H9 (cell line): ENCODE measurements at places on chromosomes 13 and 19.

- peak; percentile 74 for DNase-seq
Observed at GRCh38 chr13:48731957-48732569, 78.3 kb downstream of the CYSLTR2 start.

DNA sequence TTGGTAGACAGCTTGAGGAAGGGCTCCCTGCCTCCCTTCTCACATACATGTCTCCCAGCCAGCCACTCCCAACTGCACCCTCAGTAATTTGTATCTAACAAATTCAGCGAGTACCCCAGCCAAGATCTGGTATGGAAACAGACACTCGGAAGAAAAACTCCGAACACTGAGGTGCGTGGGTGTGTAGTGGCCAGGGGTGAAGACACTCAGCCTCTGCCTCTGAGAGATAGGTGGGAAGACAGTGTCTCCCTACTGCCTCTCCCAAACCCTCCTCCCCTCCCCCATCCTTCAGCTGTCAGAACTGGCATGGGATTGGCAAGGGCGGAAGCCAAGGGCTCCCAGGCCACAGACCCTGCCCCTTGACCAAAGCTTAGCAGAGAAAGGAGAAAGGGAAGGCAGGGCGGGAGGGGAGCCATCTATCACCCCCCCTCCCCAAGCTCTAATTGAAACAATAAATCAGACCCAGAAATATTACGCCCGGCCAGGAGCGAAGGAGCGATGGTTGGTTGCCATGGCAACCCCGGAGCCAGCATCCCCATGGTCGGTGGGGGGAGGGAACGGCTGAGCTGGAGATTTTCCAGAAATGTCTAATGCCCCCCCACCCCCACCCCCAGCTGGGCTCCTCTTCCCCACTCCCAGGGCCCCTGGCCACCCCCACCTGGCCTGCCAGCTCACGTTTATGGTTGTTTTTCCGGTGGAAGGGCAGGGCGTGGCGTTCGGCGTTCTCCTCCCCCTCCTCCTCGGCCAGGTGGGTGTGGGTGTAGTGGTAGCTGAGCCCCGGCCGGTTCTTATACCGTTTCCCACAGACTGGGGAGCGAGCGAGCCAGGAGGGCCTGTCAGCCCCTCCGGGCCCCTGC, 7.0 kb downstream of the DPF1 start:
- no peak for DNase-seq

DNA sequence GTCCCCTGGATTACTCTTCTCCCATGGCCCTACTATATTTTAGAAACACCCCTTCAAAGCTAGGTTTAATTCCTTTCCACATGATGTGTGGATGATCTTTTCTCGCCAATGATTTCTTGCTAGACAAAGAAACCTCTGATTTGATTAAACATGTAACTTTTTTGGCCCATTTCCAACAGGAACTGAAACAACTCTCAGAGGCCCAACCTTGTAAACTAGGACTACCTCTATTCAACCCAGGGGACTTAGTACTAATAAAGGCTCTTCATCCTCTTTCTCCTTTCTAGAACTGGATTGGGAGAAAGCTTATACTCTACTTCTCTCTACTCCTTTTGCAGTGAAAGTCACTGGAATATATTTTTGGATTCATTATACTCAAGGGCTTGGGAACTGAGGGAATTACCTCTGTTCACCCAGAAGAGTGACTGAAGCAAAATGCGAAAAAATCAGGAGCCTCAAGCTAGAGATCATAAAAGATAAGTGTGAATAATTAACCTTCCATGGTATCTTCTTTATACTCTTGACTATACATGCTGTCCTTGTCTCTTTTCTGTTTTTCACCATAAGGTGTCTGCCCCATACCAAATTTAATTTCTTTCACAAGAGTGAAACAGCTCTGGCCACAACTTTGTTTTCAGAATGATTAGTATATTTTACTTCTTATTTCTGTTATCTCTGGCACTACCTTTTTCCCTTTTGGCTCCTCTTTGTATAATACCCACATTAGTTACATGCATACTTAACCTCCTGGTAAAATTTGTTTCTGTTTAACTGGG, 977.6 kb downstream of the SLITRK5 start:
- DNase-seq: no peak

DNA sequence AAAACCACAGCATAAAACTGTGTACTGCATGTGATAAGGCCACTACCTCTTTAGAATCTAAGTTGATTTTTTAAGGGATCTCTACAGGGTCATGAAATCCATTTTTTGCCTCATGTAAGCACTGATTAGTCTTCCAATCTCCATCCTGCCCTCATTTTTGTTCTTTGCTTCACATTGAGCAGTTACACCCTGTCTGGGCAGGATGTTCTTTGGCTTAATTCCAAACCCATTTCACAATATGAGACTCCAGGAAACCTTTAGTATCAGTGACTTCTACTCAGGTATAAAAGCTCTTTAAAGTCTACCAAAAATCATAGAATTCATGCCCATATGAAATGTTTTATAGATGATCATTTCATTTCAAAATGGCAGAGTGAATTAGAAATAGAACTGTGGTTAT, 592.6 kb downstream of the TBC1D4 start:
- no peak for DNase-seq

DNA sequence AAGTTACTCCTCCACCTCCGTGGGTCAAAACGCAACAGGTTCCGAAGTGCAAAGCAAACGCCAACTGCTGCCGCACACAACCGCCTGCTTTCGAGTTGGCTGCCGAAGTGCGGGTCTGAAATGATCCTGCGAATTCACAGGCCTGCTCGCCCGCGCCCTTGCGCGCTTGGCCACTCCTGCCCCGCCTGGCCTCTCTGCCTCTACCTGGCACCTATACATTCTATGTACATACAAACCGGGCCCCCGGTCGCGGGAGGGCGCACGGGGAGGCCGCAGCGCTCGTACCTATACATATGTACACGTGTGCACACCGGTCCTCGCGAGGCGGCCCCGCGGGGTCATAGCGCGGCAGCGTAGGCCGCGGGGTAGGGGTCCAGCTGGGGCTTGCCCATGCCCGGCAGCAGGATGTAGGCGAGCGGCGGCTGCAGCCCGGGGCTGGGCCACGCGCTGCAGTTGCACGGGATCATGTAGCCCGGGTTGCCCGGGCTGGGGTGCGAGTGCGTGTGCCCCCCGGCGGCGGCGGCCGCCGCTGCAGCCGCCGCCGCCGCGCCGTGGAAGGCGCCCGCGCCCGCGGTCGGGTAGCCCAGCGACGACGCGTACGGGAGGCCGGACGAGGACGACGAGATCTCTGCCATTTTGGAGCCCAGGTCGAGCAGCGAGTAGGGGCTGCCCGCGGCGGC, 1.3 kb downstream of the SOX21 start:
- peak; percentile 64 for DNase-seq

- DNase-seq: no peak
Observed at GRCh38 chr13:21232196-21232595, 55.7 kb downstream of the MRPL57 start.
